ENCODE measurements at places on chromosomes 11 and 22. TPM values are rescaled to one million over a fixed set of nuclear protein-coding genes. Genes with fewer than 3 reads are reported as not detected.

INS gene
- total RNA-seq, result not detected

CCDC81 gene
- 0.17 TPM for total RNA-seq

PHOX2A gene
- not detected for total RNA-seq

USH1C gene
- total RNA-seq, result not detected

GRCh38 chr11:12430954-12431595, 53.7 kb downstream of the PARVA start:
- no peaks in the 10 kb centered on the region for H3K27me3 ChIP-seq
- H3K4me3 ChIP-seq, result no peak overlapping the region
- H3K4me1 ChIP-seq, result peaks cover 6% of the 10 kb centered on the region
- H3K36me3 ChIP-seq, result no peaks in the 10 kb centered on the region
- H3K27ac ChIP-seq, result peak overlapping the region; percentile 75

DNA sequence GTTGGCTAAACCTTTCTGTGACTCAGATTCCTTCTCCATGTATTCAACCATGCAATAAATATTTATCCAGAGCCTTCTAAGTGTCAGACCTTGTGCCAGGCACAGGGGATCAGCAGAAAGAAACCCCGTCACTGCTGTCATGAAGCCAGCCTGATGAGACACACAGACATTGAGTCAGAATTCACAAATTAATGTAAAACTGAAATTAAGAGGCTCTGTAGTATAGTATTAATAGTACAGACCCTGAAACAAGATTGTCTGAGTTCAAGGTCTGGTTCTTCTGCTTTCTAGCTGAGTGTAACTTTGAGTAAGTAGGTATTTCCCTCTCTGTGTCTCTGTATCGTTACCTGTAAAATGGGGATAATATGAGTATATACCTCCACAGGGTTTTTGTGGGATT, 46.9 kb downstream of the ME3 start:
- no peak for DNase-seq
- no peak overlapping the region for H3K4me3 ChIP-seq
- H3K27ac ChIP-seq, result no peak overlapping the region
- H3K27me3 ChIP-seq, result no peaks in the 10 kb centered on the region
- H3K36me3 ChIP-seq, result no peaks in the 10 kb centered on the region

DNA sequence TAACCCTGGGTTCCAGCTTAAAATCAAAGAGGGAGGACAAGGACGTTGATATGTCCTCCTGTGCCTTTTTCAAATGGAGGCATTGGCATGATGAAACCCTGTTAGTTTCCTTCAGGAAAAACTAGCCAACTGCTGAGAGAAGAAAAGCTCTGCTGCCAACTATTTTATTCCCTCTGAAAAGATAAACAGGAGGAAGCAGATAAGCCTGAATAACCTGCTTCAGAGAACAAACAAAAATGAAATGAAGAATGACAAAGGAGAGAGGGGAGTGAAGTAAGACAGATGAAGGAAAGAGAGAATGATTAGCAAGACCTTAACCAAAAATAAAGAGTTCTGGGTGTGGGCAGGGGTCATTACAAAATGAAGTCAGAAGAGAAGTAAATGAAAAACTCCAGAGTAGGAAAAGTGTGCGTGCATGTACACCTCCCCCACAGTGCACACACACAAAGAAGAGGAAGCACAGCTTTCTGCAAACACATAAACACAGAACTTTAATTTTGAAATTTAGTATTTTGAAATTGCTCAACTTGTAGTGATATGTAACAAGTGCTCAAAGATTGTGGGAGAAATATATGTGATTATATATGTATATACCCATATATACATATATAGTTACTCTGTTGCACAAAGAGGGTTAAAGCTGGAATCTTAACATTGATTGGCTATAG, 332.2 kb downstream of the LUZP2 start:
- peak; percentile 48 for DNase-seq
- H3K4me1 ChIP-seq, result no peaks in the 10 kb centered on the region
- H3K4me3 ChIP-seq, result no peak overlapping the region
- no peaks in the 10 kb centered on the region for H3K36me3 ChIP-seq
- H3K27ac ChIP-seq, result peak overlapping the region; percentile 77

DNA sequence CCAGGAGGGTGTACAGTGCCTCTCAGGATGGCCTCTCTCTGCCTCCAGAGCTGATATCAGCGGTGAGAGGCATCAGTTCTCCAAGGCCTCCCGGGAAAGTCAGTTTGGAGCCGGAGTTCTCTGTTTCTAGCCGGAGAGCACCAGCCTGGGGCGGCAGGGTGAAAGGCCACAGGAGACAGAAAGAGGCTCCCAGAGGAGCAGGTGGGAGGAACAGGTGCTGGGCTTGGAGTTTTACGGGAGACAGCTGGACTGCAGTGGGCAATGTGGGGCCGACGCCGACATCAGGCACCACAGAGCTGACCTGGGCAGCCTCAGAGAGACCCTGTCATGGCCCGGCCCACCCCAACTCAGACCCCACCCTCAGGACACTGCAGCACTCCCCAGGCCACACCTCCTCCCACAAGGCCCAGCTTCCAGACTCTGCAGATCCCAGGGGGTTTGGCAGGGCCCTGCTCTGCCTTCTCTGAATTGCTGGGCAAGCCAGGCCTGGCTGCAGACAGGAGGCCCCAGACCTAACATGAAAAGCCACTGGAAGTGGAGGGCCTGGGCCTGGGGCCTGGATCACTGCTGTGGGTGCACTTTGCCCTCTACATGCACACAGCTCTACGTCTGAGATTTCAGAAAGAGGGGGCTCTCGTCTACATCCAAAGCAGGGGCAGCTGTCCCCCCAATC, 885.6 kb downstream of the BRD1 start:
- H3K4me1 ChIP-seq, result no peaks in the 10 kb centered on the region
- DNase-seq, result no peak
- H3K36me3 ChIP-seq, result no peaks in the 10 kb centered on the region
- H3K27me3 ChIP-seq, result no peaks in the 10 kb centered on the region
- H3K27ac ChIP-seq, result no peak overlapping the region

GRCh38 chr11:117977029-117977428, 9.2 kb upstream of the IL10RA start:
- no peak overlapping the region for H3K27ac ChIP-seq
- H3K4me3 ChIP-seq, result no peak overlapping the region
- no peaks in the 10 kb centered on the region for H3K36me3 ChIP-seq
- H3K27me3 ChIP-seq, result no peaks in the 10 kb centered on the region
- DNase-seq, result no peak
- no peaks in the 10 kb centered on the region for H3K4me1 ChIP-seq

- no peak overlapping the region for H3K27ac ChIP-seq
- no peak for DNase-seq
- H3K36me3 ChIP-seq, result no peaks in the 10 kb centered on the region
- H3K4me3 ChIP-seq, result no peak overlapping the region
- H3K27me3 ChIP-seq, result no peaks in the 10 kb centered on the region
Observed at GRCh38 chr22:25749420-25750169, 7.6 kb downstream of the MYO18B start.

GRCh38 chr11:7353100-7353499, 101.4 kb downstream of the SYT9 start:
- H3K36me3 ChIP-seq, result no peaks in the 10 kb centered on the region
- no peak for DNase-seq
- H3K4me1 ChIP-seq, result peaks cover 4% of the 10 kb centered on the region
- H3K27ac ChIP-seq, result no peak overlapping the region

DNA sequence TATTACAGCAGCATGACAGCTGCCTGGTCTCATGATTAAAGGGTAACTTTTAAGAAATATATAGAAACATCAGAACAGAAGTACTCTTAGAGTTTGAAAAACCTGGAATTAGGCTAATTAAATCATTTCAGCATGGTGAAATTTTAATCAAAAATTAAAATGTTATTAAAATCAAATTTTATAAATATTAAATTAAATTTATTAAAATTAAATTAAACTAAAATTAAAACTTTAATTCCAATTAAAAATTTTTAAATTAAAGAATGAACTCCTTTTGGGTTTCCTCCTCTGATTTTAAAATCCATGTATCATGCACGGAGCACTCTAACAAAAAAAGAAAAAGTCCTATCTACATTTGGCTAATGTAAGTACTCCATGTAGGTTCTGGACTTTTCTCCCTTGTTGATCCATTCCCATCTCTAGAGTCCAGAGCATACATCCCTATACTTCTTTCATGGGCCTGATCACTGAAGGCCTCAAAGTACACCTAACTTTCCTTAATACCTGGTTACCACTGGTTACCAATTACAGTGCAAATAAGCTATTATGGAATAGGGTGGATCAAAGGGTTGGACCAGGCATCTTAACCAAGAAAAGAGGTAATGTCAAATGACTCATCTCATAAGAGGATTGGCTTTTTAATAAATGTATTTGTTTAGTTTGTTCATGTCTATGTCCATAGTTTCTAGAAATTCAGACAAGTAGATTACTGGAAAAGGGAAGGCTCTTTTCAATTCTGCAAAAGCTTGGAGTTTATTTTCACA, 48.4 kb upstream of the MUC15 start:
- H3K4me1 ChIP-seq, result no peaks in the 10 kb centered on the region
- no peaks in the 10 kb centered on the region for H3K27me3 ChIP-seq
- no peak for DNase-seq
- H3K4me3 ChIP-seq, result no peak overlapping the region
- H3K27ac ChIP-seq, result no peak overlapping the region

DNA sequence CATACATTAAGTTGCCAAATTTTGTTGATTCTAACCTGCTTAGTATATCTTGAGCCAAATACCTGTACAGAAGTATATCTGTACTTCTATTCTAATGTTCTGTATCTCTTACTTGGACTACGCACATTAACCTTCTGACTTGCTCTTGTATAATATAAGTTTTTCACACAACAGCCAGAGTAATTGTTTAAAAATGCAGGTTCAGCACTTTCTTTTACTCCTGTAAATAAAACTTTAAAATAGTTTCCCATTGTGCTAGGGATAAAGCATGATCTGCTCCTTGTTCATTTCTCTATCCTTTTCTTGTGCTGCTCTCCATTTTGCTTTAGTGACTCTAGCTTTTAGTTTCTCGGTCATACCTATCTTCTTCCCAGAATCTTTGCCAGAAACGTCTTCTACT, 48.3 kb downstream of the DYNC2H1 start:
- H3K4me3 ChIP-seq, result no peak overlapping the region
- no peaks in the 10 kb centered on the region for H3K27me3 ChIP-seq
- no peak for DNase-seq
- H3K36me3 ChIP-seq, result no peaks in the 10 kb centered on the region

GRCh38 chr11:120079750-120080610, 57.9 kb downstream of the TRIM29 start:
- DNase-seq, result no peak
- no peak overlapping the region for H3K4me3 ChIP-seq
- no peaks in the 10 kb centered on the region for H3K4me1 ChIP-seq
- H3K36me3 ChIP-seq, result no peaks in the 10 kb centered on the region
